ENCODE measurements at places on chromosomes 11 and 22. TPM values are rescaled to one million over a fixed set of nuclear protein-coding genes. Genes with fewer than 3 reads are reported as not detected.
A peak's percentile ranks its signal among the peaks of the same experiment; 100 is the strongest.

GRCh38 chr11:76588455-76589325, 81.9 kb downstream of the LRRC32 start:
- DNase-seq, result peak; percentile 99

Gene MS4A6A
- total RNA-seq, result 2.9 TPM

Gene TSSK2
- not detected for total RNA-seq

- DNase-seq, result no peak
Observed at GRCh38 chr11:123561431-123561800, 93.0 kb downstream of the SCN3B start.

Gene VSIG2
- total RNA-seq, result 3.6 TPM

DNA sequence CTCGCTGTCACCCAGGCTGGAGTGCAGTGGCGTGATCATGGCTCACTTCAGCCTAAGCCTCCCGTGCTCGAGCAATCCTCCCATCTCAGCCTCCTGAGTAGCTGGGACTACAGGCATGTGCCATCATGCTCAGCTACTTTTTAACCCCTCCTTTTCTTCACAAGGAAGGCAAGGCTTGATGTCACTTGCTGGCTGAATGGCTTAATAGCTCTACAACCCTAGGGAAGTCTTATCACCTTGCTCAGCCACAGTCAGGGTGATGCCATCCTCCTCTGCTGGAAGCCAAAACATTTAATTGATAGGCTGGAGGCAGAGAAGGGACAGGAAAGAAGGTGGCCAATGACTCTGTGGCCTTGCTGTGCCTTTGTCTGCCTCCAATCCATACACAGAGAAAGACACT, 131.9 kb downstream of the MED15 start:
- DNase-seq, result no peak

GRCh38 chr11:42344204-42344792, 884.8 kb upstream of the LRRC4C start:
- DNase-seq, result no peak

- no peak for DNase-seq
Observed at GRCh38 chr11:46338636-46338987, 8.7 kb upstream of the DGKZ start.

- DNase-seq, result no peak
Observed at GRCh38 chr11:116439361-116439677, 333.5 kb downstream of the BUD13 start.

DNA sequence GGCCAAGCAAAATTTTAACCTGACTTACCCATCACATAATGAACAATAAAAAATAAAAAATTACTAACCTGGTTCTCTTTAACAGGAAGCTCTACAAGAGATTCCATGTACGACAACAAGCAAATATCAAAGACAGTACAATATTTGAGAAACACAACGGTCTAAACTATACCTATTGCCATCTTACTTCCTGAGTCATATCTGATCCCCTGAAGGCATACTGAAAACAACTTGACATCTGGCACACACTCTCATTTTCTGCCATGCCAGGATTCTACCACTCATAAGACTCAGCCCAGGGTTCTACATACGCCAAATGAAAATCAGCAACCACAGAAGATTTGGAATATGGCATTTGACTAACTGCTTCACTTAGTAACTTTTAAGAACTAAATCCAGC, 13.8 kb downstream of the DENND5A start:
- DNase-seq, result no peak

Data from endothelial cell of umbilical vein (primary cell).